ENCODE measurements at places on chromosomes 2 and 18. TPM values are rescaled to one million over a fixed set of nuclear protein-coding genes. Genes with fewer than 3 reads are reported as not detected.

The MC5R gene
- total RNA-seq: 0.49 TPM

The CCDC74B gene
- 0.72 TPM for total RNA-seq

GRCh38 chr2:223829128-223829527 lies 8.3 kb downstream of the AP1S3 start:
- DNase-seq: no peak

GRCh38 chr2:110755491-110756078 lies 23.2 kb downstream of the ACOXL start:
- DNase-seq: no peak

DNA sequence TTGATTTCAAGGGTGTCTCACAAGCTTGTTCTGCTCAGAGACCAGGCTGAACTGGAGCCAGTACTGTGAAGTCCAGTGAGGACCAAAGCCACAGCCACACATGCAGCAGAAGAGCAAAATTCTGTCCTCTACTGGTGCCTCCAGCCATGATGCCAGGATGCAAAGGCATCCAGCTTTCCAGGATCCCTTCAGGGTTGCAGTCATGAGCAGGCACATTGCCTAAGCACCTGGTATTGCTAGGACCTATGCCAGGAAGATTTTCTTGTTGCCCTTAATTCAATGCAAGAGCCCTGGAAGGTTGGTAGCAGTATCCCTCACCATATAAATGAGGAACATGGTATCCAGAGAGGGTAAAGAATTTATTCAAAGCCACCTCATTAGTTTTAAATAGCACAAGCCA lies 78.9 kb upstream of the CYRIA start:
- DNase-seq: no peak

DNA sequence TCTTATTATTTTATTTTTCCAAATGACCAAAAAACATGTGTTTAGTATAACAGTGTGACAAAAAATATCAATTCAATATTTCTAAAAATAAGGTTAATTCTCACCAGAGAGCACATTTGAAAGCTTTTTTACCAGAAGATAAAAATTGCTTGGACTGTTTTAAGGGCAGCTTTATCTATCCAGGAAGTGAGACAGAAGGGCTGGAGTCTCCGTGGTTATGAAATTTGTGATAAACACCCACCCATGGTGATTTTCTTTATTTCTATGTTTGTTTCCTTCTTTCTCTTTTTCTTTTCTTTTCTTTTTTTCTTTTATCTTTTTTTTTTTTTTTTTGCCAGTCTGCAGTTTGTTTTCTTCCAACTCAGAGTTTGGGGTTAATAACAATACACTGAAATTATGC lies 298.5 kb downstream of the PIEZO2 start:
- no peak for DNase-seq

GRCh38 chr2:102037681-102038080 lies 45.9 kb downstream of the IL1R2 start:
- DNase-seq: no peak

DNA sequence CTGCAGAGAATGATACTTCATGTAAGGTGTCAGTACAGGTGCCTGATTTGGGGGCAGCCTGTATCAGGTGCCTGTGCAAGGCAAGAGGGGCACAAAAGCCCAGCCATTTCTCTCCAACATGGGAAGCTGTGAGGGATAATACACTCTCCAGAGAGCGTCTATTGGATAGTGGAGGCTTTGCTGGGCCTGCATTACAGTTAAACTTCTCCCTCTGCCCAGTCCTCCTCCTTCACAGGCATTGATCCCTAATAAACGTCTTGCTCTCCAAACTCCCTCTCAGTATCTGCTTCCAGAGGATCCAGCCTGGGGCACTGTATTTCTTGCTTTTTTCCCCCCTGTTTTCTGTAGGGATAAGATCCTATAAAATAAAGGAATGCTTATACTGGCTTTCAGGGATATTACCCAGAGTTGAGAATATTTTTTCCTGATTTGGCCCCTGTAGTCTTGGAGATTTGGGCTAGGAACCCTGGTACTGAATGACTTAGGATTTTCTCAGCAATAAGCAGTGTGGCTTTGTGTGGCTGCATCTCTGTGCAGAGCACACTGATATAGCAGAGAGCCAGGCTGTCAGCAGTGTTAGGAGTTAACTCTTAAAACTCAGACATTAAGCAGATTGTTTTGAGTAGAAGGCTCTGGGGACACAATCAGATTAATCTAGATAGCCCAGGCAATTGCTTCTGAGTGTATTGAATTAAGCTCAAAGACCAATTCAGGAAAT lies 330.6 kb downstream of the CYRIA start:
- no peak for DNase-seq

DNA sequence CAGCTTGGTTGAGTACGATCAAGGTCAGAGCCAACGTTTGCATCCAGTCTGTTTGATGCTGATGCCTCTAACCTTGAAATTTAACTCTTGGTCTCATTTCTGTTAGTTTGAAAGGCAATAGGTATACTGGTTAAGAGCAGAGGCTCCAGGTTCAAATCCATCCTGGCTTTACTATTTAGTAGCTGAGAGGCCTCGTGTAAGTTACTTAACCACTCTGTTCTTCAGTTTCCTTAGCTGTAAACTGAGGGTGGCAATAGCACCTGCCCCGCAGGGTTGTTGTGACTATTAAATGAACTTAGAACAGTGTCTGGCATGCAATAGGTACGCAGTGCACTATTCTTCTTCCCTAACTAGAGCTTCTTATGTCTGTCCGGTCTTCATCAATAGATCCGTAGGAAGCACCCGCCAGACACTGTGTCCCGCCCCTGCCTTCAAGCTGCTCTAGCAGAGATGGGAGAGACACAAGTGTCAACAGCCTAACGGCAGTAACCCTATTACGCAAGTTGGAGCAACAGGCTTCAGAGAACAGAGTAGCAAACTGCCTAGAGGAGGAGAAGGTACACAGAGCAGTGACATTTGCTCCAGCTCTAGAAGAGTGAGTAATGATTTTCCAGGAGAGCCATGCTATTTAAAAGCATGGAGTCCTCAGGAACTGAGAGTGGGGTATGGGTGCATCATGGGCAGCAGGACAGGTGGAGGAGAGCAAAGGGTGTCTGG lies 62.7 kb upstream of the ST3GAL5 start:
- no peak for DNase-seq

DNA sequence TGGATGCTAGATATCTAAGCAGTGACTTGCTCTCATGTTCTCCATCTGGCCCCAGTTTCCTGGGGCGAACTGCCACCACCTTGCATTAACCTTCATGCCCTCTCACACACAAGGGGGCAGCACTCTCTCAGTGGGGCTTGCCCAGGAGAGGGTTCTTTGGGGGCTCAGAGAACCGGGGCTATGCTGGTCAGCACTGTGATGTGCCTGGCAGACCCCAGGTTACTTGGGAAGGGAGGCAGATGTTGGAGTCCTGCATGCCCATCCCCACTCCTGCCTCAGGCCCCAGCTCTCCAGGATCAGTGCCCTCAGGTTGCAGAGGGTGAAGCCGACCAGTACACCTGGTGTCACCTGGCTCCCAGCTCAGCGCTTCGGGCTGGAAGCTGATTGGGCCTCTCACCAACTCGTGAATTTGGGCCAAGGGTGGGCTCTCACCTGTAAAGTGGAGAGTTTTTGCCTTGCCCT lies 396.2 kb upstream of the HS6ST1 start:
- DNase-seq: no peak

All from RPMI7951 (cell line).